ENCODE measurements at places on chromosomes 4 and X. TPM values are rescaled to one million over a fixed set of nuclear protein-coding genes. Genes with fewer than 3 reads are reported as not detected.

The UTP3 gene
- 17.5 TPM for total RNA-seq

The MXRA5 gene
- 10.1 TPM for total RNA-seq

The SERPINA7 gene
- not detected for total RNA-seq

The LNX1 gene
- total RNA-seq = 0.86 TPM
